T-helper 1 cell treated with Interleukin-12 subunit alpha and Interleukin-12 subunit beta and Interleukin-4 antibody, amounts not matched to agents 30 ng/mL and 1 ng/mL, for 36 hours (primary cell): ENCODE measurements at places on chromosomes 4 and X. TPM values are rescaled to one million over a fixed set of nuclear protein-coding genes. Genes with fewer than 3 reads are reported as not detected.

The RNF128 gene
- not detected in 2 replicates for total RNA-seq

The FGF13 gene
- total RNA-seq = not detected in 2 replicates

The MAGEA2B gene
- total RNA-seq = not detected in 2 replicates

The XAGE2 gene
- not detected in 2 replicates for total RNA-seq

The ZMAT1 gene
- total RNA-seq = 1.6 and 1.9 TPM in 2 replicates

The NAA10 gene
- total RNA-seq = 87.4 and 88.4 TPM in 2 replicates

The F9 gene
- total RNA-seq = not detected in 2 replicates

The ETDA gene
- total RNA-seq = not detected in 2 replicates

The PHOX2B gene
- total RNA-seq = not detected in 2 replicates

The GPC4 gene
- total RNA-seq = 0.05 TPM in 1 of 2 replicates, not detected in the other

The FNIP2 gene
- total RNA-seq = 18.2 and 19.7 TPM in 2 replicates

The CCDC158 gene
- total RNA-seq = not detected in 2 replicates

The WNK3 gene
- total RNA-seq = 0.07 and 0.10 TPM in 2 replicates
